Fibroblast of skin of back (primary cell): ENCODE measurements at places on chromosomes 11 and 22.

GRCh38 chr22:38981005-38981991 is 849 bp upstream of the APOBEC3B start:
- peak; percentile 17 for DNase-seq

- DNase-seq: no peak
Measured at GRCh38 chr22:42872821-42873220, 15.7 kb upstream of the ARFGAP3 start.

DNA sequence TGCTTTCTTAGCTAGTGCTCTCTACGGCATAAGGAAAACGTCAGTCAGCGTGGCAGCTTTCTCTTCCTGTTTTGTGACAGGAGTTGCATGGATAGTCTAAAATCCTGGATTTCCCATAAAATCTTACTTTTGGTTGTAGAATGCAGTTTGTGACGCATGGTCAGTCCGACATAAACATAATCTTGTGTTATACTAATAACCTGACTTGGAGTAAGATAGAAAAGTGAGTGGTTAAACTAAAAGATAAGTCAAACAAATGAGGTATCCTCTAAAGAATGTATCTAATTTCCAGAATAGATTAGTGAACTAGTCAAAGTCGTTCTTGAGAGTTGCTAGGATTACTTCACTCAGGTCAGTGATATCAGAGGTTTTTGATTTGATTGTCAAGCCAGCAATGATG is 157.6 kb downstream of the PGR start:
- no peak for DNase-seq

- DNase-seq: peak; percentile 20
Measured at GRCh38 chr22:37680191-37680851, 4.9 kb downstream of the LGALS1 start.

DNA sequence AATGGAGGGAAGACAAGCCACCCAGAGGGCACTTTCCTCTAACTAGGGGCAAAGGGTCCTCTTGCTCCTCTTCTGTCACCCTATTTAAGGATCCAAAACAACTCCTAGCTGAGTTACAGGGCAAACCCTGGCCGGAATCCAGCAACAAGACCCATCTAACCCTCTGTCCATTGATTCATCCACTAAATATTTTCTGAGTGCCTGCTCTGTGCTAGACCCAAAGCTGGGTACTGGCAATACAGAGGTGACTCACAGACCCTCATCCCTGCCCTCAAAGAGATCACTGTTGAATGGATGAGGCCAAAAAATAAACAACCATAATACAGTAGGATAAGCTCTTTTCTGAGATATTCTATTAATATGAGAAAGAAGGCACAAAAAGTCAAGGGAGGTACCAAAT is 4.3 kb upstream of the GALNT18 start:
- peak; percentile 13 for DNase-seq

- peak; percentile 94 for DNase-seq
Measured at GRCh38 chr11:129639300-129639699, 176.3 kb upstream of the TMEM45B start.

GRCh38 chr11:86625544-86625943 is 46.9 kb downstream of the ME3 start:
- no peak for DNase-seq

DNA sequence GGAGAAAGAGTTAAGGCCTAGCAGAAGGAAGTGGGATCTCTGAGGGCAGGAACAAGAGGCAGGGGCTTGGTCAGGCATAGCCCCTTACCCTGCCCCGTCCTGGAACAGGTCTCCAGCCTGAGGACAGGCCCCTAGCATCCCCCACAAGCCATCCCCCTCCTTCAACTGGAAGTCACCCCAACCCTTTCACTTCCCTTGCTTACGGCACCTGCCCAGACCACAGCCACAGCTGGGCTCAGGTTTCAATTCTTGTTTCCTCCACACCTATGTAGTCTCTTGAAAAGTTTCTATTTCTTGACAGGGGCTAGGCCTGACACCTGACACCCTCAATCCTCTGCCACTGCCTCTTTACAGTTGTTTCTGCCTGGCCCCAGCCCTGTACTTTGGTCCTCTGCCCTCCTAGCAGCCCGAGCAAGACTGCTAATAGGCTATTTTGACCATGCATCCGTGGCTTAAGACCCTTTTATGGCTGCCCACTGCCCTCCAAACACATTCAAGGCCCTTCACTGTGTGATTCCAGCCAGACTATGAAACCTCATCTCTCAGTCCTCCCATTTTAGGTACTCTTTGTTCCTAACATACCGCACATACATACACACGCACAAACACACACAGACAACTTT is 10.9 kb upstream of the FCHSD2 start:
- no peak for DNase-seq

GRCh38 chr22:39215426-39216142 is 29.2 kb downstream of the PDGFB start:
- DNase-seq: no peak

- no peak for DNase-seq
Measured at GRCh38 chr11:72336163-72336562, 92.2 kb upstream of the PHOX2A start.

- peak; percentile 78 for DNase-seq
Measured at GRCh38 chr11:74611369-74611861, 19.0 kb downstream of the POLD3 start.

DNA sequence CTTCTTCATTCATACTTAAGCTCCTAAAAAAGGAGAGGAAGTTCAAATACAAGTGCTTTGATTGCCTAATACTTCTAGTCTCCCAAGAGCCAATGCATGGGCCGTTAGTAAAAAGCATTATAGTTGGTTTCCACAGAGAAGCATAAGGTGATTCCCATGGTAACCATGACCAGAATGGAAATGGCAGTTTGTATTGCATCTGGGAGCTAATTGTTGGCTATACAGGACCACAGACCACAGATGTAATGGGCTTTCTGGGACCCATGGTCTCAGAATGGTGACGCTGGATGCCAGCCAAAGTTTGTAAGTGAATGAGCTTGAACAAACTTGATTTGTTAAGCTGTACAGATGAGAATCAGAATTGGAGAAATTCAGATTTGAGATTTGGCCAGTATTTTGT is 333.9 kb upstream of the C11orf87 start:
- DNase-seq: no peak

DNA sequence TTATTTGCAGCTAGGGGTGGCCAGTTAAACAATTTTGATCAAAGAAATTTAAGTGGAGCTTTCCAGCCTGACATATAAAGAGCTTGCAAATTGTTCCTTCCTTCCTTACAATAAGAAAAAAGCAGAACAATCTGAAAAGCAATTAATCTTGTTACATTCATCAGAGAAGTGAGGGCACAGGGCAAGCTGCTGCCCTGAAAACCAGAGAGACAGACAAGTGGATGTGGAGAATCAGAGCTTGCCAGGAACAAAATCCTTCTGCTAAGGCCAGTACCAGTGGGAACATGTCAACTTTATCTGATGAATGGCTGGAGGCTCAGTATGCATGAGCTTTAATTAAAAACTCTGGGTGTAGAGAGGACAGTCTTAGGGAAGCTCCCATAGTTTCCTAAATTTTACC is 8.8 kb downstream of the CCDC179 start:
- DNase-seq: no peak

DNA sequence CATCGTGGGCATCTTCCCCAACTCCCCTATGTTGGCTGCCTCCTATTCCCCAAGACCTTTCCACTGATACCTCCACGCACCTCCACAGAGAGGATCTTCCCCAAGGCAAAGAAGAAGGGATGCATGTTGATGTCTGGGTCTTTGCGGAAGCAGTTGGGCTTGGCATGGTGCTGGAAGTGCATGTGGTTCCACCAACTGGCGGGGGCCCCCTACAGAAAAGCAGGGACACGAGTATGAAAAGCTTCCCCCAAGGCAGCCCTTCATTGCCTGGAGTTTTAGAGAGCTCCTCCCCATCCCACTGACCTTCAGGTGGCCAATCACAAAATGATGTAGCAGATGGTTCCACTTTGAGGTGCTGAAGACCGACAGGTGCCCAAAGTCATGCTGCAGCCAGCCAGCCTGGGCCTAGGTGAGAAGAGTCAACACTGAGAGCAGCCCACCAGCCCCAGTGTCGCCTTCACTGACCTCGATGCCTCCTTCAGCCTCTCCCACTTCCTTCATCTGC is 6.1 kb downstream of the FADS1 start:
- DNase-seq: no peak

DNA sequence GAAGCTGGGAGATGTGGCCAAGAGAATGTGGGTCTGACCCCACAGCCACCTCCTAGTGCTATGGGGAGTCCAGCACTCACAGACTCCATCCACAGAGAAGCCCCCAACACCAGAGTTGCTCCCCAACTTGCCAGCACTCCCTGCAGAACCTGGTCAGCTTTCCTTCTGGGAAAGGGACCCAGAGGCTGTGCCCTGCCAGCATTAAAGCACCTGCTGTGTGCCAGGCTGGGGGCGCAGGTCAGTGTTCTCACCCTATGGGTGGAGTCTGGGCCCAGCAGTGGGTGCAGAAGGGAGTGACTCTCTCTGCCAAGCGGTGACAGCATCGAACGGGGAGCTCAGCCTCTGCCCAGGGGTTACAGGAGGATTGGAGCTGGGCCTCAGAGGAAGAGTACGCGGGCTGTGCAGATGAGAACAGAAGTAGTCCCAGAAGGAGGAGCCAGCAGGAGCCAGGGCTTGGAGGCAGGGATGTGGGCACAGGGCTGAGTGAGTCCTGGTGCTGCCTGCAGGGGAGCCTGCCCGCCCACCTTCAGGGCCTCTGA is 114.4 kb downstream of the MPPED1 start:
- DNase-seq: no peak

GRCh38 chr11:119721129-119722120 is 7.6 kb downstream of the NECTIN1 start:
- peak; percentile 48 for DNase-seq

DNA sequence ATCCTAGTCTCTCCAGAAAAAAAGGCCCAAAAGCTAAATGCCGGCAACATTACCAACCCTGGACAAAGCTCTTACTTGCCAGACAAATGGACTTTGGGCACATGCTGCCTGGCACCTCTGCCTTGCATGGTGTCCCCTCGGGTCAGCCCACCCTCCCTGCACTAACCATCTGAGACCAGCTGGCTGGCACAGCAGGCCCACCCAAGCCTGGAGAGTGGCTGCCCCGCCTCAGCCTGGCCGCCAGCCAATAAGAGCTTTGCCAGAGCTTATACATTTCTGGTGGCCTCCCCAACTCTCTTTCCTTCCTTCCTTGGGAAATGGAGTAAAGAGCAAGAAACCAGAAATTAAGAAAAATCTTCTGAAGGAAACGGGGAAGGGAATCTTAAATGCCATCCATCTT is 24.5 kb downstream of the MCHR1 start:
- DNase-seq: no peak

GRCh38 chr11:113531575-113532451 is 56.6 kb upstream of the DRD2 start:
- DNase-seq: no peak

DNA sequence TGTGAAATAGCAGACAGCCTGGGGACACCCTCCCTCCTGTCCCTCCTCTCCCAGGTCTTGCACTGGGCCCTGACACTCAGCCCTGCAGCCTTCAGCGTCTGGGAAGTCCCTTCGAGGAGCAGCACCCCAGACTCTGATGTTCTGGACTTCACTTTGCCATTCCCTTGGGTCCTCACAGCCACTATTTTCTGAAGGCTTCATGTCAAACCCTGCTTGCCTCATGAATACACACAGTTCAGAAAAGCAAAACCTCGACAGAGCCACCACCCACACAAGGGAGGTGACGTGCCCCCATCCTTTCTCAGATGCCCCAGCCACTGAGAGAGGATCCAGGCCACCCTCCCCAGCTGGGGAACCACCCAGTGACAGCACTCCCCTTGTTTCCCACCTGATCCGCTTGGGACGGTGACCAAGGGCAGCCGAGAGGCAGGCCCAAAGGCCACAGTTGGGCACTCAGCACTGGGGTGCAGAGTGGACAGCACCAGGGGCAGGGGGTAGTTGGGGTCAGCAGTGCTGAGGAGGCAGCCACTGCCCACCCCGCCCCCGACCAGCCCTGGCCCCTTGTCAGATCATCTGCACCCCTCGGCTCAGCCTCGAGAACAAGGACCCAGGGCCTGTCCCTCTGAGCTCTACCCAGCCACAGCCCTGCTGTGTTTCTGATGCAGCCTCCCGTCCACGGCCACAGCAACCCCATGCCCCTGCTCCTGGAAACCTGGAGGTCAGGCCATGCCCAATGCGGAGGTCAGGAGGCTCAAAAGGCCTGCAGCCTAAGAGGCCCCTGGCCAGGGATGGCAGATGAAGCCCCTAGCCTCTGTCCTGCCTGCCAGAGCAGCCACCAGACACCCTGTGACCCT is 3.1 kb upstream of the TNNT3 start:
- no peak for DNase-seq

DNA sequence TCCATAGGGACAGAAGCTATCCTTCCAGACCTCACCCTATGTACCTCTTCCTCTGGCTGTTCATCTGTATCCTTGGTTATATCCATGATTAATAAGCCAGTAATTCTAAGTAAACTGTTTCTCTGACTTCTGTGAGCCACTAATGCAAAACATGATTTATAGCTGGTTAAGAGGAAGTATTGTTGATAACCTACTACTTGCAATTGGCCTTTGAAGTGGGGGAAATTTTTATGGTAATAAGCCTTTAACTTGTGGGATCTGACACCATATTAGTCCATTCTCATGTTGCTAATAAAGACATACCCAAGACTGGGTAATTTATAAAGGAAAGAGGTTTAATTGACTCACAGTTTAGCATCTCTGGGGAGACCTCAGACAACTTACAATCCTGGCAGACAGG is 21.9 kb downstream of the CASP12 start:
- DNase-seq: no peak

- no peak for DNase-seq
Measured at GRCh38 chr11:7851391-7851790, 54.6 kb upstream of the OR5P2 start.

DNA sequence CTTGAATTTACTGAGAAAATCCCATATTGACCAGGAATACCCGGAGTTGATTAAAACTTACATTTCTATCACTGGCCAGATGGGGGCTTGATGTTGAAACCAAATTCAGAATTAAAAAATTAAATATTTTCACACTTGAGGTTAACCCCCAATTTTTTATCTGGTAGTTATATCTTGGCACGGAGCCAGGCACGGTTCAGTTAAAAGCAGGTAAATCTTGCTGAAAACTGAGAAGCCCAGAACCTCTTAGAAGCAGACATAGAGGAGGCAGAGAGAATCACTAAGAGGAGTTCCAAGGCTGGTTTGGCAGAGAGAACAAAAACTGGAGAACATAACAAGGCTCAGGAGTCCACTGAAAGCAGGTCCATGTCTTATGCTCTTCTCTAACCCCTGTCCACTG is 77.7 kb downstream of the USP35 start:
- no peak for DNase-seq

DNA sequence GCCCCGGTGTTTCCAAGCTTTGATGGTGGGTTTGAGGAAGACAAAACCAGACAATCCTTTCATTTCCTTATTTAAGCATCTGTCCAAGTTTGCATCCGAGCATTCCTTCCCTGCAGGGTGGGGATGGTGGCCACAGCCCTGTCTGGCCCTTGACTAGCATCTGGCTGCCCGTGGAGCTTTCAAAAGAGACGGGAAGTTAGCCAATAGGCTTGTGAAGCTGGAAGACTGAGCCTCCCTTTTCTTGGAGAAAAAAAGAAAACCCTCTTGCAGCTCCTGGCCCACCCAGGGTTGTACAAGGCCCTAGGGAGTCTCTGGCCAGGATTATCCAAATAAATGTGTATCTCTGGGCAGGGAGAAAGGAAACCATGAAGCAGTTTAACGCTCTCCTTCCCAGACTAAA is 60.6 kb downstream of the MICAL2 start:
- DNase-seq: peak; percentile 96

GRCh38 chr11:6571434-6572008 is 31.9 kb downstream of the RRP8 start:
- no peak for DNase-seq

GRCh38 chr22:31646186-31647019 is 15.6 kb downstream of the PISD start:
- DNase-seq: peak; percentile 79

- DNase-seq: peak; percentile 31
Measured at GRCh38 chr22:29641042-29641699, 37.7 kb downstream of the NF2 start.

- no peak for DNase-seq
Measured at GRCh38 chr11:112589155-112589554, 328.5 kb upstream of the PLET1 start.
